ENCODE measurements at places on chromosomes 1 and 21. TPM values are rescaled to one million over a fixed set of nuclear protein-coding genes. Genes with fewer than 3 reads are reported as not detected.

GRCh38 chr1:171134204-171134923 is 43.7 kb downstream of the FMO3 start:
- H3K4me3 ChIP-seq, result no peak overlapping the region
- no peaks in the 10 kb centered on the region for H3K27me3 ChIP-seq
- peaks cover 18% of the 10 kb centered on the region for H3K4me1 ChIP-seq
- no peak overlapping the region for H3K27ac ChIP-seq

CAMSAP2 gene
- total RNA-seq, result 30.4 TPM

TTC22 gene
- 2.4 TPM for total RNA-seq

DNA sequence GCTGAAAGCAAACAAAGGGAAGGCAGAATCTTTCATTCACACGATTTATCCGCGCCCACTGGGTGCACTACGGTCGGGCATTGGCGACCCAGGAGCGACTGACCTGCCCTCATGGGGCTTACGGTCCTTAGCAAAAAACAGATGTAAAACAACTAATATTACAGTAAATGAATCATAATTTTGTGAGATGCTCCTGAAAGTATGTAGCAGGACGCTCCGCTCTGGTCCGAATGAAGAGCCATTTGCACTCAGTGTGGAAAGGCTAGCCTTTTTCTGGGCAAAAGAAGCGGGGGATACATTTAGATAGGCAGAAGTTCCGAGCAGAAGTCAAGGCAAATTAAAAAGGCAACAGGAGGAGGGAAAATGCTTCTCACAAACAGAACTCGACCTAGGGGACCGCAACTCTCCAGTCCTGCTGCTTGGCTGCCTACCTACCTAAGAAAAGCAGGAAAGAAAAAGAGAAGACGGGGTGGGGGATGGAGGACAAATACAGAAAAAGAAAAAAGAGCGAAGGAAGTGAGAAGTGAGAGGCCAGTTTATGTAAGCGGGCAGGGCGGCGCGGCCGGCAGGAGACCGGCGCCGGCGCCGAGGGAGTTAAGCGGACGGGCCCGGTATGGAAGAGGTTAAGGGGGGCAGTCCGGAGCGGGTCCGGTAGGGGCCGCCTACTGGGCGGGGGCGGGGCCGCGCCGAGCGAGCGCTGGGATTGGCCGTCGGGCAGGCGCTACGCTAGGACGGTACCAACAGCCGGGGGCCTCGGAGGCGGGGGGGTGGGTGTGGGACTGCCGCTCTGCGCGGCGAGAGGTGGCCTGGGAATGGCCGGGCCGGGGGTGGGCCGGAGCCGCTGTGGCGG is at the start of gene FAM20B:
FAM20B (plus strand) TSS at position 770 of the 850 bp plus-strand sequence. CDS start 17,954 bp downstream, outside the sequence.
- peak within 1 kb of the TSS; percentile 96 for H3K27ac ChIP-seq
- peaks cover 33% of the 10 kb centered on the region for H3K4me1 ChIP-seq
- H3K4me3 ChIP-seq, result peak within 1 kb of the TSS; percentile 91
- no peaks in the 10 kb centered on the region for H3K36me3 ChIP-seq
- H3K27me3 ChIP-seq, result peaks cover 10% of the 10 kb centered on the region
- peak; percentile 92 for DNase-seq

RRAGC gene
- 19.7 TPM for total RNA-seq
